ENCODE measurements at places on chromosomes 2 and 18.

- DNase-seq, result peak; percentile 78
These were observed 69.6 kb upstream of the RMDN2 start for GRCh38 chr2:37855283-37856041.

DNA sequence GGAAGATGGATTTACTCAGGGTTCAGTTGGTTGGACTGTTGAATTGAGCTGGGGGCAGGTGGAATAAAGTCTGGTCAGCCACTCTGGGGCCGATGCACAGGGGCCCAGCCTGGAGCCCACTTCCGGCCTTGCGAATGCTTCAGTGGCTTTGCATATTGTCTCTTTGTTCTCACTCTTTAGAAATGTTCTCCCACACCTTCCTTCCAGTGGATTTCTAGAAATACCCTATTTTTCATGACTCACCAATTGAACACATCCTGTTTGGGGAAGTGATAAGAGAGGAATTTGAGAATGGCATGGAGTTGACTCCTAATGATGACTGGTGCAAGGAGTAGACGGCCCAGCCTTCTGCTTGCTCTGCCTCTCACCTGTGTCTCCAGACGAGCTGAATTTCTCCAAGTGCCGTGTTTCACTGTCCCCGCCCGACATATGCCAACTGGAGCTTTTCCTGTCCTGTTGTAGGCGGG is 28.1 kb downstream of the ASAP2 start:
- peak; percentile 30 for DNase-seq

- no peak for DNase-seq
These were observed 91.6 kb upstream of the RMP24 start for GRCh38 chr18:35880788-35881455.

DNA sequence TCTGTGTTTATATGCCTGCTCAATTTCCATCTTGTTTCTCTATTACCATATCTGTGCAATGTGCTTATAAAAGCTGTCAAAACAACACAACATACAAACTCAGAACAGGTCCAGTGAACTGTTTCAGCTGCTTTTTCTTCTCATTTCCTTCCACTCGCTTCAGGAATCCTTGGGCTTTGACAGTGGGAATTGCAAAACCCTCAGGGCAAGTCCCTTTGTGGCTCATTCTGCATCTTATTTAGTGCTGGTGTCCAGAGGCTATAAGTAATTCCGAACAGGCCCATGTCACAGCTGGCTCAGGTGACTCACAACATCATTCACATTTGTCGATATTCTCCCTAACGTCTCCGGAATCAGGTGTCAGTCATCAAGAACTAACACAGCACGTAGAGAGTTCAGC is 309.9 kb upstream of the ZNF521 start:
- DNase-seq, result no peak

DNA sequence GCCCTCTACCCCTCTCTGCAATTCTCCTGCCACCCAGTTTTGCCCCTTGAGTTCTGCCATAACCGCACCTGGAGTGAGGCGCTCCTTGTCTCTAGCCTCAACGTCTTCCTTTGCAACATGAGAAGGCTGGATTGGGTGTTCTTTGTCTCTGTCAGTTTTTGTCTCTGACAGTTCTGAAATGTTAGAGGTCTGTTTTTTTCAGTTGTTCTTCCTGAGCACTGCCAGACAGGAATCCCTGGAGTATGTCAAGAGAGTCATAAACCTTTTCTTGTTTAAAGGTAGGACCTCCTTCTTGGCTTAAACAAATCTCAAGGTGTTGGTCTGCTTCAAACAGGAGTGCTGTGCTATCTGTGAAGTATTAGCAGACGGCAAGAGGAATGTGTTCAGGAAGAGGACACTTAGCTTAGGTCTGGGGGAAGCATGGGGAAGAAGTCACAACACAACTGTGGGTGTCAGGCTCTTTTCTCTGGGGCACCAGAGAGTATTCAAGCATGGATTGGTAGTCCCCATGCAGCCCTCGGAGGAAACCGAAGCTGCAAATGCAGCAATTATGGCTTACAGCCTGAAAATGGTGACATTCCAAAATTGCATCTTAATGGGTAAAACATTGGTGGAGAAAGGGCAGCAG is 32.3 kb downstream of the AFF3 start:
- DNase-seq, result no peak

- DNase-seq, result peak; percentile 86
These were observed 48.5 kb upstream of the ASPRV1 start for GRCh38 chr2:70009762-70010575.

DNA sequence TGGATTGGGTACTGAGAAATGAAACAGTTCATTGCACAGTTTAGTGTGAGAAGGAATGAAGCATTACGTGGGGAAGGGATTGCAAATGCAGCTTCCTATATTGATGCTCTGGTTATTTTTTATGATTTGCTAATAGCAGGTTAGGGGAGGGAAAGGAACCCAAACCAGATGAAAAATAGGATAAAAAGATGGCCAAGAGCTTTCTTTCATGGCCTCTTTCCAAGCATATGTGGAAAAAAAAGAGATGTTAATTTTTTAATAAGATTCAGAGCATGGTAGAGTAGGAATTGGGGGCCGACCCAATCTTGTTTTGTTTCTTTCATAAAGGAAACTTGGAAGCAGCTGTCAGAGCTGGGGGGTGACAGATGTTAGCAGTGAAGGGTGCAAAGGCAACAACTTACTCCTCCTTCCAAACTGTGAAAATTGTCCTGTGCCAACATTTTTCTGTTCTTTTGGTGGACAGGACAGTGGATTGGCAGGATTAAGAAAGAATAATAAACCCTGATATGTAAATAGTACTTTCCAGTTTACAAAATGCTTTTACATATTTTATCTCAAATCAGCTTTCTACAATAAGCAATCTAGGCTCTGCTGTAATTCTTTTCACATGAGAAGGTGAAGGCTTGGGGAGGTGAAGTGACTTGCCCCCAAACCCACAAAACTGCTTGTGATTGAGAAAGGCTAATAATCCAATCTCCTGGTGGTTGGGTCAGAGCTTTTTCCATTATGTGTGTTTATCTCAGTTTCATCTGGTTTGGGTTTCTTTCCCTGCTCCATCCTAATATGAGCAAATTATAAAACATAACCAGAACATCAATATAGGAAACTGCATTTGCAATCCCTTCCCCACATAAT is 270.1 kb downstream of the ETAA1 start:
- DNase-seq, result no peak

GRCh38 chr2:182593394-182593975 is 122.6 kb upstream of the DNAJC10 start:
- DNase-seq, result peak; percentile 11

- no peak for DNase-seq
These were observed 34.6 kb downstream of the PREPL start for GRCh38 chr2:44326548-44327264.

GRCh38 chr18:12911025-12911928 is 27.2 kb upstream of the PTPN2 start:
- peak; percentile 61 for DNase-seq

GRCh38 chr2:45008296-45009129 is 739 bp downstream of the SIX2 start:
- peak; percentile 48 for DNase-seq

DNA sequence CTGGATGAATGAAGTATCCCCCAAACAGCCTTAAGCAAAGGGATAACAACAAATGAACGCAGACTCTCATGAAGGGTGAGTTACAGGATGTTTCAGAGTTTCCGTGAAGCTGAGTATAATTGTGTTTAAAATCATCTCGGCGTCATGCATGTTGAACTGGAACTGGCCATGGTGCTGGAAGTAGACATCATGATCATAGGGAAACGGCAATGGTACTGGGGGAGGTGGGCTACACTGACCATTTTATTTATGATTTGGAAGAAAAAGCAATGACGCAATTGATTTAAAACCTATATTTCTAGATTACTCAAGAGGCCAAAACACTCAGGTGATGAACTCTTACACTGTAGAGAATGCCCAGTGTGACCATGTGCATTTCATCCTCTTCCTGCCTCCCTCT is 387.9 kb upstream of the MYT1L start:
- no peak for DNase-seq

DNA sequence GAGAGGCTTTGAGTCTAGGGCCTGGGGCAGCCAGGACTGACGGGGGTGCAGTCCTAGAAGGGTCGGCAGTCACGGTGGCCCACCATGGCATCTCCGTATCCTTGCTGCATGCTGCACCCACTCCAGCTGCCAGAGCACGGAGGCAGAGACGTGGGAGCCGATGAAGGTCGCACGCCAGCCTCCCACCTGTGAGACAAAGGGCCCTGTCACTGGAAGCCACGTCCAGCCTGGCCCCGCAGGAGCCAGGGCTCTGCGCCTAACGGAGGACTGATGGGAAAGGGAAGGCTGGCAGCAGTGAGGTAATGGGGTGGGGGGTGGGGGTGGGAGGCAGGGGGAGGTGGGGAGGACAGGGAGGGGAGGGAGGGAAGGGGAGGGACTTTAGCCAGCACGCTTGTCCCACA is 21.9 kb downstream of the ITM2C start:
- DNase-seq, result no peak

- no peak for DNase-seq
These were observed 101.9 kb downstream of the GPD2 start for GRCh38 chr2:156538083-156538504.
